Fibroblast of the aortic adventitia (primary cell): ENCODE measurements at places on chromosomes 7 and 10. TPM values are rescaled to one million over a fixed set of nuclear protein-coding genes. Genes with fewer than 3 reads are reported as not detected.

DNA sequence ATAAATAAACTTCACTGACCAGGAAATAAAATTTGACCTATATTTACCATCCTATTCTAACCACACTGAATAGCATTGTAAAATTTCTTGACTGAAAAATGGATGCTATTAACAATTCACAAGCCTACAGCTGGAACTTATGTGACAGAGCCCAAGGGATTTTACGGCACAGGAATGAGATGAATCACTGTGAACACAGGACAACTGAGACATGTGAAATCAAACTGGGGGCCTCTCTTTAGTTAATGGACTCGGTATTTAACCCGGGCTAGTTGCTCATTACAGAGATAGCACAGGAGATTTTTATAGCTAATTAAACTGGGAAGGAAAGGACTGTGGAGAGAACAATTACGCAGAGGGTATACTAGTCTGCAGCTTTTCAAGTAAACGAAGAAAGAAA lies 100.6 kb downstream of the MICU1 start:
- DNase-seq: peak; percentile 5

GRCh38 chr10:35331894-35332640 lies 4.2 kb upstream of the CCNY start:
- DNase-seq: peak; percentile 93

- no peak for DNase-seq
Observed at GRCh38 chr7:130902755-130903357, 168.8 kb upstream of the KLF14 start.

DNA sequence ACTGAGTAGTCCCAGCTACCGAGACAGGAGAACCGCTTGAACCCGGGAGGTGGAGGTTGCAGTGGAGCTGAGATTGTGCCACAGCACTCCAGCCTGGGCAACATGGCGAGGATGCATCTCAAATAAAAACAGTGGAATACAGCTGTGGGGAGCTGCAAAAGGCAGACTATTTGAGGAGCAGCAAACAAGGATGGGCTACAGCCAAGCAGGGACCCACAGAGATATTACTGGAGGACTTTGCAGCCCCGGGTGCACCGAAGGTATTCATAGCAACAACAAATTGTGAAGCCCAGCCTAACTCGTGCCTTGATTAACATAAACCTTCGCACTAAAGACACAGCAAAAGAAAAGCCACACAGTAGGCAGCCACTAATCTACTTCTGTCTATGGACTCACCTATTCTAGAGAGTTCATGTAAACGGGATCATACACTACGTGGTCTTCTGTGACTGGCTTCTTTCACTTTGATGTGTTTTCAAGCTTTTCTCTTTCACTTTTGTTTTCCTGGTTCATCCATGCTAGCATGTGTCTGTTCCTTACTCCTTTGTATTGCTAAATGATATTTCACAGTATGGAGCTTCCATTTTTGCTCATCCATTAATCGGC lies 34.0 kb downstream of the PODXL start:
- no peak for DNase-seq

- no peak for DNase-seq
Observed at GRCh38 chr10:14355750-14356149, 25.0 kb upstream of the FRMD4A start.

DNA sequence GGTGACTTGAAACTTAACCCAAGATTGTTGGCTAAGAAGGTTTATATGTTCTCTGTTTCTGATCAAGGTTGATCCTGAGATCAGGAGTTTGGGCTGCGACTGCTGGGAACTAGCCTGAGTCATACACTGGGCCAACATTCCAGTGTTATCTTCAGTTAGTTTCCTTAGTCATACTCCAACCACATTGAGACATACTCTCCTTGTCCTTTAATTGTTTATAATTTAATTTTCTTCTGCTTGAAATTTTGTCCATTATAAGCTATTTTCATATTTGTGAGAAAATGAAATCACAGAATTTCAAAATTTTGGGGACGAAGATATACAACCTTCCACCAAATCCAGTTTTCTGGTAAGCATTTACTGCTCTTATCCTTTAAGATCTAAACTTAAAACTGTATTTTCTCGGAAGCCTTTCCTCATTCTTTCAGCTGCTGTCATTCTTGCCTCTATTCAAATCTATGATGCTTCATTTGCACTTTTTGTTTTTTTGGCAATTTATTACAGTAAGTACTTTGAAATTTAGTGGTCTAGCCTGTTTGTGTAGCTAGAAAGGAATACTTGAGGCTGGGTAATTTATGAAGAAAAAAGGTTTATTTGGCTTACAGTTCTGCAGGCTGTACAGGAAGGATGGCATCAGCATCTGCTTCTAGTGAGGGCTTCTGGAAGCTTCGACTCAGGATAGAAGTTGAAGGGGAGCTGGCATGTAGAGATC lies 63.4 kb upstream of the POT1 start:
- peak; percentile 93 for DNase-seq

GRCh38 chr7:123867225-123867624 lies 22.3 kb downstream of the HYAL4 start:
- peak; percentile 16 for DNase-seq

- peak; percentile 45 for DNase-seq
Observed at GRCh38 chr10:24737001-24737400, 13.3 kb upstream of the ARHGAP21 start.

SYT15 gene
- under 0.01 and 0.41 TPM in 2 replicates for total RNA-seq
